Stimulated activated CD8-positive, alpha-beta memory T cell treated with anti-CD3 and anti-CD28 coated beads, Interleukin-15, amount 100 ng/mL, for 4 hours (primary cell): ENCODE measurements at places on chromosomes 12 and 14.

DNA sequence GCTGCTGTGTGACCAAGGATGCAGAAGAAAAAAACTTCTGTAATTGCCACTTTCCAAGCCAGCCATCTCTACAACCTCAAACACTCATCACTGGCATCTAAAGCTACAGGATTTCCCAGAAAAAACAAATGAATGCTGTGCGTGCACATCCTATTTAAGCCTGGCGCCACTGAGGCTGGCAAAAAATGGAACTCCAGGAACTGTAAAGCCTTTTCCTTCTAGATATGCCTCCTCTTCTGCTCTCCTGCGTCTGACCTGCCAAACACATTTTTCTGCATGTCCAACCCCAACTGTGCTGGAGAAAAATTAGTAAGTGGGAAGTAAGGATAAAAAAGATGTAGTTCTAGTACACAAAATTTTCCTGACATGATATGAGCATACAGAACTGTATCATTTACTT lies 184.9 kb downstream of the ITPR2 start:
- DNase-seq: no peak

GRCh38 chr14:51487848-51488247 lies 163.9 kb upstream of the FRMD6 start:
- DNase-seq: no peak

GRCh38 chr12:13247596-13247995 lies 51.1 kb downstream of the EMP1 start:
- no peak for DNase-seq

DNA sequence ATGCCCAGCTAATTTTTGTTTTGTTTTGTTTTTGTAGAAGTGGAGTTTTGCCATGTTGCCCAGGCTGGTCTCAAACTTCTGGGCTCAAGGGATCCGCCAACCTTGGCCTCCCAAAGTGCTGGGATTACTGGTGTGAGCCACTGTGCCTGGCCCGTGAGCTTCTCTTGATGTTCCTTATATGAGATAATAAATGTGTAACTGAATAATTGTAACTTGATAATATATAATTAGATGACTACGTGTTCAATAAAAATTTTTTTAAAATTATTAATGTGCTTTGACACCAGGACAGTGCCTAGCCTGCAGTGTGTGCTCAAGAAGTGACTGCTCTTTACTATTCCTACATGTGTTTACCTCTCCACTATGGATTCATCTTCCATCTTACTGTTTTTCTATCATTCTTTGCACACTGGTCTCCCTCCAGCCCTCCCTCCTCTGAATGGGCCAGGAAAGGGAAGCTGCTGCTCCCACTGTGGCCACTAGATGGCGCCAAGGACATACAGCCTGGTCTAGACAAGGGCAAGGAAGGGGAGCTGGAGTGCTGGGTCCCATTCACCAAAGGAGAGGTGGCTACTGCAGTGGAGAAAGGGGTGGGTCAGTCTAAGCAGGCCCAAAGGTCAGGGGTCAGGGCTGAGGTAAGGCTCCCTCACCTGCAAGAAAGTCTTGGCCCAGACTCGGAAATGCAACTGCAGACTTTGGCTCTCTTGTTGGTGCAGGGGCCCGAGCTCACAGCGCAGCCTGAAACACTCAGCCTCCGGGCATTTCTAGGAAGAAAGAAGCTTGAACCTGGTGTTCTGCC lies 14.7 kb upstream of the ZNF385A start:
- DNase-seq: peak; percentile 59

- no peak for DNase-seq
Measured at GRCh38 chr12:78795934-78796445, 68.6 kb upstream of the SYT1 start.

DNA sequence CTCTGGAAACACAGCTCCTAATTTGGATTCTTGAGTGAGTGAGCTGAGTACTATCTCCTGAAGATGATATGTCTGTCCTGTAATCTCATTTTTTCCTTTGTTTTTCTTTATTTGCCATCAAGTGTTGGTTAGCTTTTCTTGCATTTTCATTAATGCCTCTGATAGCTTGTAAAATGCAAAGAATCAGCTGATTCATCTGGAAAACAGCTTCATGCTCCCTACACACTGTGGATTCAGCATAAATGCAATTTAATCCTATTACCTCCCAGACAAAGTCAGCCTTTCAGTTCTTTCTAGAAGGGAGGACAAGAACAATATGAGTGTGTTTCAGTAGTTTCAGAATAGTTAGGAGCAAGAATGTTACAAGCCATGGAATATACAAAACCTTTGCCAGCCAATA lies 79.4 kb downstream of the DACT1 start:
- DNase-seq: no peak

- DNase-seq: no peak
Measured at GRCh38 chr12:80845639-80846038, 92.1 kb downstream of the LIN7A start.

DNA sequence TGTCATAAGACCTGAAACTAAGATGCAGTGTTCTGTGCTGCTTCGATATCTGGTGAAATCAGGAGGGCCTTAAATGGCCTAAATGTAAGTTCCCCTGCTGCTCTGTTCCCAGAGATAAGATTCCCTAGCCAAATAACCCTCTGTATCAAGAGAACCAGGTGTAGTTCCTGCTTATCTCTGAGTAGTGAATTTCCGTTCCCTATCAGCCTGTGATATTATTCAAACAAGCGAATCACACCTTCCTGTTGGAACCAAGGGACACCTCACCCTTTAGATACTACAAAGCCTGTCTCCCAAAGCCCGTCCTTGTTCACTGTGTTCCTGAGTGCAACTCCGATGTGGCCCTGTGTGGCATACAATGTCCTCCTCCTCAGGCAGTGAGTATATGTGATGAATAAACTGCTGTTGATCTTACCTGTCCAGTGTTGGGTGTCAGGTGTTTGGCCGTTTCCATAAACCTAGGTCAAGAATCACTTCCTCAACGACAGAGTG lies 52.2 kb upstream of the COCH start:
- no peak for DNase-seq

DNA sequence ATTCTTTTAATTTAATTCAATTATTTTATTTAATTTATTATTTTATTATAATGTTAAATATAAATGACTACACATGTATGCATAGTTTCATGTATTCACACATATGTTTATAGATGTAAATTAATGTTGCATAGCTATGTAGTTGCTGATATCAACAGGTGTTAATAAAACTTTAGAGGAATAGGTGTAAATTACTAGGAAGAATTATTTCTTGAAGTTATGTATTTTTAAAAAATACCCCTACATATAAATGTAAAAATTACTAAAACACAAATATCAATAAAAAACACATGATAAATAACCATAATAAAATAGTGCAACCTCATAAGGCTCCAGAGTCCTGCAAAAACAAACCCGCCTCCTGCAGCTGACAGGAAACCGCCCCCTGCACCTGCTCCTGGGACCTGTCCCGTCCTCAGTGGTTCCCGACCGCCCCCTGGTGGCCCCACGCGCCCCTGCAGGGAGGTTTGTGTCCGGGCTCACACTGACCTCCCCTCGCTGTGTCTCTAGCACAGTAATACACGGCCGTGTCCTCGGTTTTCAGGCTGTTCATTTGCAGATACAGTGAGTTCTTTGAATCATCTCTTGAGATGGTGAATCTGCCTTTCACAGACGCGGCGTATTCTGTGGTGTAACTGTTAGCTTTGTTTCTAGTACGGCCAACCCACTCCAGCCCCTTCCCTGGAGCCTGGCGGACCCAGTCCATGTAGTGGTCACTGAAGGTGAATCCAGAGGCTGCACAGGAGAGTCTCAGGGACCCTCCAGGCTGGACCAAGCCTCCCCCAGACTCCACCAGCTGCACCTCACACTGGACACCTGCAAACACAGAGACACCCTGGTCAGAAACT lies 1264.0 kb downstream of the TMEM121 start:
- peak; percentile 32 for DNase-seq

DNA sequence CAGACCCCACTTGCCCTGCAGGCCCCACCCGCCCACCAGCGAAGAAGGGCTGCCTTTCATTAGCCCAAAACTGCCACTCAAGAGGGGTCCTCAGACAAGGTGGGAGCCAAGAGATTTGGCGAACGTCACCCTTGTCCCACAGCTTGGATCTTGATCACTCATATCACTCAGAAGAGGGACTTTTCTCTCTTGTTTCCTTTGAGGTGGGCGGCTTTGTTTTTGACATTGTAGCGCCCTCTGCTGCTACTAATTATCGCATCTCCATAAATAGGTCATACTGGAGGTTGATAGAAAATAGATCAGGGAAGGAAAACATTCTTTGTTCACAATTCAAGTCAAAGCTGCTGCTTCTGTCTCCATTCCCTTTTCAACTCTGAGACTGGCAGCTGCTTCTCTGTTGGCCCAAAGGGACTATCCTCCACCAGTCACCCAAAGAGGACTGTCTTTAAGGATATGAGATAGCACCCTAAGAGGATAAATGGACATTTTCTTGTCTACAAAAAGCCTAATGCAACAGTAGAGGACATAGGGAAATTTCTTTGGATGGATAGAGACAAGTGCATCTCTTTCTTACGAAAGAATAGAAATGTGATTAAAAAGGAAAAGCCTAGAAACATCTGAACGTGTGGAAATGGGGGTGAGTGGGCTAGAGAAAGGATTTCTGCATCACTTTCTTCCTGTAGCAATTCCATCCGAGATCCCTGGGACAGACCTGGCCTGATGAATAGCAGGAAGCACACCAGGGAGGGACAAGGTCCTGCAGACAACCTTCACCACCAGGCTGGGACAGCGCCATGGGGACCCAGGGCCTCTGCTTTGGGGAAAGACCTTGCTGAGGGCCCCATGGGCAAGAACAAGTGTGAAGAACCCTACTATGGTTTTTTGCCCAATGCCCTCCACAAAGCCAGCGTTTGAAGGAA lies 115.8 kb downstream of the DAD1 start:
- no peak for DNase-seq

- DNase-seq: no peak
Measured at GRCh38 chr12:111102102-111102739, 181.8 kb upstream of the MYL2 start.

- no peak for DNase-seq
Measured at GRCh38 chr12:6326316-6327228, 15.3 kb downstream of the TNFRSF1A start.
